Fibroblast of skin of abdomen (primary cell): ENCODE measurements at places on chromosomes 1 and 21.

DNA sequence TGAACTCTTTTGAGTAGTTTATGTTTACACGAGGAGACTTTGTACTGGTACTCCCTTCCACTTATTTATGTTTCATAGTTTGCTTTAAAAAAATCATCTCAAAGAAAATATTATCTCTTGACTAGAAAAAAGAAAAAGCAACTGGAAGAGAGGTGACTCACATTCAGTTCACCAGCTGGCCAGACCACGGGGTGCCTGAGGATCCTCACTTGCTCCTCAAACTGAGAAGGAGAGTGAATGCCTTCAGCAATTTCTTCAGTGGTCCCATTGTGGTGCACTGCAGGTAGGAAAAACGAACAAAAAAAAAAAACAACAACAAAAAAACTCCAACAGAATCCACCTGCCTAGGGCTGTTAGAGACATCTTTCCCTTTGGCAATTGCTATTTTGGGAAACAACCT lies 102.9 kb downstream of the PTPRC start:
- DNase-seq: peak; percentile 13

GRCh38 chr1:41902159-41902577 lies 16.6 kb downstream of the HIVEP3 start:
- DNase-seq: peak; percentile 93

DNA sequence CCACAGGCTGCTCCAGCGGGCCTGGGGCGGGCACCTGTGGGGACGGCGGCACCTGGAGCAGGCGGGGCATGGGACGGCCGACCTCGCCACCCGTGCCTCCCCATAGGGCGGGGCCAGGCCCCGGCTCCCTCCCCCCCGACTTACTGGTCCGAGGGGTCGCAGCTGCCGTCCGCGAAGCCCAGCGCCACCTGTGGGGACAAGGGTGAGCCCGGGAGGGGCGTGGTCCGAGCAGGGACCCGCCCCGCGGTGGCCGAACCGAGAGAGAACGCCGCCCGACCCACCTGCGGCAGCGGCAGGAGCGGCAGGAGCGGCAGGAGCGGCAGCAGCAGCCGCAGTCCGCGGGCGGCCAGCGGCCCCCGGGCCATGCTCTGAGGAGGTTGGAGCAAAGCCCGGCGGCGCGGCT lies at the start of gene TMEM52:
TSS of gene TMEM52 (minus strand) at position 379 of the 403 bp plus-strand sequence. CDS start at position 365, 14 bp downstream.
- no peak for DNase-seq

DNA sequence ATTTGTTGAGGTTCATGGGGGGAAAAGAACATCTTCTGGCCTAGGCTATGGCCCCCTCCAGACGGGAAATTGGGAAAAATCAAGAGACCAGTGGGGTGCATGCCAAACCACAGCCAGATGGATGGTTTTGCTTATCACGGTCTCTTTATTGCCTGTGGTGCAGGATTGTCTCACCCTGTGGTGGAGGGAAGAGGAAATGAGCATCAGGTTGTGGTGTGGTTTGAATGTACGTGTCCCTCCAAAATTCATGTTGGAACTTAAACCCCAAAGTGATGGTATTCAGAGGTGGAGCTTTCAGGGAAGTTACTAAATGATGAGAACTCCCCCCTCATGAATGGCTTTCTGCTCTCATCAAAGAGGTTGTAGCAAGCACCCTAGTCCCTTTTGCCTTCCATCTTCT lies 525.7 kb downstream of the NPHP4 start:
- DNase-seq: no peak

DNA sequence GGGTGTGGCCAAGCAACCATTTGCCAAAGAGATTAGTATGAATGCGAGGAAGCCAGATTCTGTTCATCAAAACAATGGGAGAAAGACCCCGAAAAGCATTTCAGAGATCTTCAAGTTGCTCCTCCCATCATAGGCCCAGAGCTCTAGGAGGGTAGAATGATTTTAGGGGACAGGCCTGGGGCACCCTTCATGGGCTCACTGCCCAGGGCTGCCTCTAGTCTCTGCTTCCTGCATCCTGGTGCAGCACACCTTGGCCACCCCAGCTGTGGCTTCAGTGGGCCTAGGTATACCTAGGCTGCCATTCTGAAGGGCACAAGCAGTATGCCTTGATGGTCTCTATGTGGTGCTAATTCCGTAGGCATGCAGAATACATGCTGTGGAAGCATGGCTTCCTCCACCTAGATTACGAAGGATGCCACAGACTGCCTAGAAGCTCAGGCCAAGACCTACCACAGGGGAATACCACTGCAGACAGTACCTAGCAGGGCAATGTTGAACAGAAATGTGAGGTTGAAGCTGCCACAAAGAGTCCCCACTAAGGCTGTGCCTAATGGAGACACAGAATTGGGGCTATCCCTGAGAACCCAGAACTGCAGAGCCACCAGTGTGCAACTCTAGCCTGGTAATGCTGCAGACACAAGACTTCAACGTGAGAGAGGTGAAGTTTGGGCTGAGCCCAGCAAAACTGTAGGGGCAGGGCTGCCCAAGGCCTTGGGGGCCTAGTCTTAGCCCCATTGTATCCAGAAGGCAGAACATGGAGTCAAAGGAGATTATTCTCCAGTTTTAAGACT lies 158.8 kb downstream of the CLIC6 start:
- DNase-seq: no peak

GRCh38 chr1:84433258-84434080 lies 35.2 kb downstream of the DNASE2B start:
- peak; percentile 67 for DNase-seq

DNA sequence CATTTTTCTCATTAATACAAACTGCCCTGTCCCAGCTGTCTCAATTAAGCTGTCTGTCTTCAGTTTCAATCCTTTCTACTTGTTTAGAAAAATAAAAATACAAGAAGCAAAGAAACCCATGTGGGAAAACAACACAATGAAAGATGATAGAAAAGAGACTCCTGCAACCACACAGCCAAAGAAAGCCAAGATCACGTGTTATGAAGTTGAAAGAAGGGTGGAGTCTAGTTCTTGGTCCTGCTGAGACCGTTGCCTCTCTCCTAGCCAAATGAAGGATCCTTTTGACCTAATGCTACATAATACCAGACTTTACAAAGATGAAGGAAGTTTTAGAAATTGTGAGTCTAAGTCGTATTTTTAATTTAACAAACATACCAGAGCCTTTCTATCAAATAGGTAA lies 218.8 kb upstream of the RRP15 start:
- no peak for DNase-seq

GRCh38 chr21:37647781-37648180 lies 268.5 kb downstream of the KCNJ6 start:
- no peak for DNase-seq

GRCh38 chr1:44318097-44319088 lies 36.7 kb downstream of the ERI3 start:
- peak; percentile 34 for DNase-seq

- no peak for DNase-seq
These were observed 4.2 kb downstream of the GJA4 start for GRCh38 chr1:34796990-34797389.

DNA sequence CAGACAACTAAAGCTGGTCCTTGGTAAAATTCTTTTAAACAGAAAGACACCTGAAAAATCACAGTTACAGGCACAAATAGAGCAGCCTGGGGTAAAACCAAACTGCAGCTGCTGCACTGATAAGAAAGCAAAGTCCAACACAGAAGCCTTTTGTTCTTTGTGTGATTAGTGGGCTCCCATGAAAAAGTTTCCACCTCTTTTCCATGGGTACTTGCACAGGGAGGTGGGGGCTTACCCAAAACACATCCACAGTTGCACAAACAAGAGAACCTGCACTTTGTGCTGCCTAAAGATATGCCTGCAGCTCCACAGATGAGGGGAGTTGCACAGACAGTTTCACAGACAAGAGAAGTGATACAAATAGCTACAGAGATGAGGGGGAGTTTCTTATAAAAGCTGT lies 106.7 kb upstream of the SLC5A9 start:
- no peak for DNase-seq

- peak; percentile 88 for DNase-seq
These were observed 7.1 kb downstream of the ZBTB21 start for GRCh38 chr21:42003051-42003461.

DNA sequence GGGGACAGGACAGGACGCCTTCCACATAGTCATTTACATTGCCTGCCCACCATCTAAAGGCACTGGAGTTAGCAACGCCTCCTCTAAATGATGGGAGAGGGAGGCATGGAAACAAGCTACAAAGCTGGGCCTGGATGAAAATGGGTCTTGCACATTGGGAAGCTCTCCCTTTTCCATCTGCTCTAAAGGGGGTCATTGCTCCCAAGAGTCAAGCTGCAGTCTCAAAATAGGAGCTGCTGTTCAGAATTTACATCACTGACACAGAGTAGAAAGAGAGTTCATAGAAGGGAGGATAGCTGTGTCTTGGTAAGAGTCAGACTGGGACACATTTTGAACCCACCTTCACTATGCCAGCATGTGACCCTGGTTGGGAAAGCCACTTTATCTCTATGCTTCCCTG lies 26.6 kb downstream of the RCSD1 start:
- DNase-seq: no peak

GRCh38 chr21:44269090-44269489 lies 7.4 kb upstream of the DNMT3L start:
- no peak for DNase-seq

- peak; percentile 54 for DNase-seq
These were observed 834.0 kb downstream of the USP25 start for GRCh38 chr21:16563795-16564194.

- peak; percentile 31 for DNase-seq
These were observed 29.1 kb upstream of the GFI1 start for GRCh38 chr1:92515796-92516201.

GRCh38 chr1:19582318-19582717 lies 61.8 kb upstream of the NBL1 start:
- DNase-seq: no peak

- no peak for DNase-seq
These were observed 217.9 kb upstream of the VAMP3 start for GRCh38 chr1:7553042-7553690.

GRCh38 chr1:171196351-171196750 lies 11.3 kb downstream of the FMO2 start:
- DNase-seq: no peak

- no peak for DNase-seq
These were observed 124.5 kb downstream of the ZNF648 start for GRCh38 chr1:181936768-181937581.

GRCh38 chr1:917076-917459 lies 6.7 kb upstream of the SAMD11 start:
- DNase-seq: no peak

DNA sequence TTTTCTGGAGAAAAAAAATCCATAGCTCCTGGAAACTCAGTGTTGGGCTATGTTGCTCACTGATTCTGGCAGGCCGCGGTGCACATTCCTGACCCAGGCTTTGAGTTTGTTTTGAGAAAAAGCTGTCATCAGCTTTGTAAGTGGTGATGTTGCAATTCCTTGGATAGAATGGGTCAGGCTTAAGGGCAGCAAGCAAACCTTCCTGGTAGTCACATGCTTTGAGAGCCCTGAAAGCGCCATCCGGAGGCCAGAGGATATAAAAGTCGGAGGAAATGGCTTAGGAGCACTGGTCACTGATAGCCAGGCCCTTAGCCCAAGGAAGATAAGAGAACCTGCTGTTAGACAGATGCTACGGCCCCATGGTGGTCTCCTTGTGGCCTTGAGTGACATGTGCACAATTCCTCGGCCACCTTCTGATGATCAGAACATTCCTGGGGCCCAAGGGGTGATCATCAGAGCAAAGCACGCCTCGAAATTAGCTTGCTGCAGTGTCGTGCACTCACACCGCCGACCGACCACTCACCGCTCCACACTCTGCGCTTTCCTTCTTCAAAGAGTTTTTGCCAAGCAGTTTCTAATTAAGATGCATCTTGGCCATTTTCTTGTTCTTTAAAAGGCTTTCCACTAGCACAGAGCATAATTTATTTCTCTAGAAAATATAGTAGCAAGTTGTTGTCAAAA lies 78.6 kb downstream of the MAN1C1 start:
- peak; percentile 98 for DNase-seq

GRCh38 chr21:46212721-46213484 lies 15.7 kb downstream of the LSS start:
- DNase-seq: no peak

GRCh38 chr21:37145635-37146111 lies 72.6 kb downstream of the TTC3 start:
- DNase-seq: peak; percentile 55

DNA sequence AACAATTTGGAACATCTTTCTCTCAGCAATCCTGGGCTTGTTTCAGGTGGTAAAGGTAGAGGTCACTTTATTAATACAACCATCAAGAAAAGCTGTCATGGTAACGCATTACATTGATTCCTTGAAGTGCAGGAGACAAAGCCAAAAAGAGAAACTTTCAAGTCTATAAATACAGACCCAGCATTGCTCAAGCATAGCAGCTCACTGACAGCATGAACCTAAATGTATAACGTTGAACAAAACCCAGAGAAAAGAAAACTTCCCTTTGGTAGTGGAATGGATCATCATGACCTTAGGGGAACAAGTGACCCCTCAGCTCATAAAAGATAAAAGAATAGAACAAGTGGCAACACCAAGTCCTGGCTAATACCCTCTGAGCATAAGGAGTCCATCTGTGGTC lies 332.2 kb downstream of the NTNG1 start:
- no peak for DNase-seq

DNA sequence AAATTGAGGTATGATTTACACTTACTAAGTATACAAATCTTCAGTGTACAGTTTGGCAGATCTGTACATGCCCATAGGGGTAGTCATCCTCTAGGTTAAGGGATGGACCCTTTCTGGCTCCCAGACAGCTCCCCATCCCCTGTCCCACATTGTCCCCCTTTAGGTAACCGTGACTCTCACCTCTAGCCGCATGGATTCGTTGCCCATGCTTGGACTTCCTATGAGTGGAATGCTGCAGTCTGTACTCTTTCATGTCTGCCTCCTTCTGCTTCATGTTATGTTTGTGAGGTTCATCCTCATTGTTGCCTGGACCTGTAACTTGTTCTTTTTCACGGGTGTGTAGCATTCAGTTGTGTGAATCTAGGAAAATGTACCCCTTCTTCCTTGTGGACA lies 20.3 kb downstream of the SLC37A1 start:
- DNase-seq: no peak

- peak; percentile 67 for DNase-seq
These were observed 857.4 kb downstream of the USP25 start for GRCh38 chr21:16587141-16587581.

GRCh38 chr1:147337040-147337630 lies 94.7 kb downstream of the CHD1L start:
- no peak for DNase-seq

GRCh38 chr1:52424231-52424636 lies 19.8 kb downstream of the PRPF38A start:
- no peak for DNase-seq

- peak; percentile 60 for DNase-seq
These were observed 39.7 kb downstream of the RIPK4 start for GRCh38 chr21:41726970-41727783.

GRCh38 chr1:78155121-78155520 lies 109.4 kb downstream of the GIPC2 start:
- no peak for DNase-seq

- DNase-seq: peak; percentile 38
These were observed 595 bp downstream of the RNF2 start for GRCh38 chr1:185045814-185046492.
